ENCODE measurements at places on chromosomes 7 and 10.

DNA sequence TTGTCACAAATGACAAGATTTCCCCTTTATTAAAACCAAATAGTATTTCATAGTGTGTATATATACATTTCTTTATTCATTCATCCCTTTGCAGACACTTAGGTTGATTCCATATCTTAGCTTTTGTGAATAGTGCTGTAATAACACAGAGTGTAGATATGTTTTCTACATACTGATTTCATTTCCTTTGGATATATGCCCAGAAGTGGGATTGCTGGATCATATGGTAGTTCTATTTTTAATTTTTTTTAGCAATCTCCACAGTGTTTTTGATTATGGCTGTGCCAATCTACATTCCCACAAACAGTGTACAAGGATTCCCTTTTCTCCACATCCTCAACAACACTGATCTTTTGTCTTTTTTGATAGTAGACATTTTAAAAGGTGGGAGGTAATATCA lies 46.4 kb downstream of the CSTF2T start:
- DNase-seq, result no peak

GRCh38 chr7:93203496-93203895 lies 22.8 kb downstream of the HEPACAM2 start:
- no peak for DNase-seq

DNA sequence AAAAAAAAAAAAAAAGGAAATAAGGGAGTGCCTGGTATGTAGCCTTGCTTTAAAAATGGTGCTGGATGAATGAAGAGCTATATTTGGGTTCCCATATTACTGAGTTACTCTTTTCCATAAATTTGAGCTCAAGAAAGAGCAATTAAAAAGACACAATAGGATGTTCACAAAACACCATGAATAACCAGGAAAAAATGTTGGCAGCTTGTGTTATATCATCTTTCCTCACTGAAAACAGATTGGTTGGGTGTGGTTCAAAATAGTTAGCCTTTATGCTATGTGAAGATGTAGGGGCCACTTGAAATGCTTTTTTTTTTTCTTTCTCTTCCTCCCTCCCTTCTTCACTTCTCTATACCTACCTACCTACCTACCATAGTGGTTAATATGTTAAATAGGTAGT lies 256.9 kb downstream of the STK31 start:
- no peak for DNase-seq

GRCh38 chr10:24618401-24618800 lies 105.3 kb downstream of the ARHGAP21 start:
- DNase-seq, result no peak

DNA sequence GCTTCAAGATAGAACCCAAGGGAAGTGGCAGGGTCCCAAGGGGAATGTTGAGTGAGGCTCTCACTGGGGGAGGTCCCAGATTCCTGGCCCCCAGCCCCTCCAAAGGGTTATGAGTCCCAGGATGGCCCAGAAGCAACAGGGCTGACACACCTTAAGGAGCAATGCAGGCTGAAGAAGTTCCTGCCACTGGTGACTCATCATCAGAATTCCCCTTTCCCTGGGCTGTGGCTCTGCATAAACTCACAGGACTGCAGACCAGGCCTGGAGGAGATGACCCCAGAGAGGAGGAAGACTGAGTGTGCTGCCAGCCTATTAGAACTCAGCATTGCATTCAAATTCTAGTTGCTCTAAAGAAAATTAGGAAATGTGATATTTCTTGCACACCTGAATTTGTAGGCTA lies 126.7 kb downstream of the DPP6 start:
- DNase-seq, result no peak

GRCh38 chr10:36280321-36280741 lies 638.2 kb upstream of the FZD8 start:
- no peak for DNase-seq

GRCh38 chr7:144510621-144511020 lies 107.1 kb upstream of the NOBOX start:
- no peak for DNase-seq

DNA sequence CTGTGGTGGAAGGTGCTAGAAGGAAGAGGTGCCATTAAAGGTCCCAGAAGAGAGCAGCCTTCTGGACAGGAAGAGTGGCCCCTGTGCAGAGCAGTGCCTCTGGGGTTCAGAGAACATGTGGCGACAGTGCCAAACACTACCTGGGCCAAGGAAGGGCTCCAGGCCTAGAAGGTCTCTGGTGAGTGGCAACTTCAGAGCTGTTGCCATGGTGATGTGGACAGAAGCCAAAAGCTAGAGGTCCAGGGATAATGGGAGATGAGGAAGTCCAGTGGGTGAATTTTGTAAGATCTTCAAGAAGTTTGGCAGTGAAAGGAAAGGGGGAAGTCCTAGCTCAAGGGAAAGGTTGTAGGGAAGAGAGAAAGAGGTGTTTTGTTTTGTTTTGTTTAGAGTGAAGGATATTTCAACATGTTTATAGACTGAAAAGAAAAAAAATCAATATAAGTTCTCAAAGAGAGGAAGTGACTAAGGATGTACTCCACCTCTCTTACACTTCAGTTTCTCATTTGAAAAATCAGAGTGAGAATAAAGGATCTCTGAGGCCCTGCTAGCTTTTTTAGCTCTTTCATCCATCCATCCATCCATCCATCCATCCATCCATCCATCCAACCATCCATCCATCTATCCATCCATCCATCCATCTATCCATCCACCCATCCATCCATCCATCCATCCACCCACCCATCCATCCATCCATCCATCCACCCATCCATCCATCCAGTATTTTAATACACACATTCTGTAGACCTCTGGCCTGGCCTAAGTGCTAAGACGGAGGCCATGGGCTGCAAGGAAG lies 77.1 kb upstream of the DUSP5 start:
- DNase-seq, result no peak

DNA sequence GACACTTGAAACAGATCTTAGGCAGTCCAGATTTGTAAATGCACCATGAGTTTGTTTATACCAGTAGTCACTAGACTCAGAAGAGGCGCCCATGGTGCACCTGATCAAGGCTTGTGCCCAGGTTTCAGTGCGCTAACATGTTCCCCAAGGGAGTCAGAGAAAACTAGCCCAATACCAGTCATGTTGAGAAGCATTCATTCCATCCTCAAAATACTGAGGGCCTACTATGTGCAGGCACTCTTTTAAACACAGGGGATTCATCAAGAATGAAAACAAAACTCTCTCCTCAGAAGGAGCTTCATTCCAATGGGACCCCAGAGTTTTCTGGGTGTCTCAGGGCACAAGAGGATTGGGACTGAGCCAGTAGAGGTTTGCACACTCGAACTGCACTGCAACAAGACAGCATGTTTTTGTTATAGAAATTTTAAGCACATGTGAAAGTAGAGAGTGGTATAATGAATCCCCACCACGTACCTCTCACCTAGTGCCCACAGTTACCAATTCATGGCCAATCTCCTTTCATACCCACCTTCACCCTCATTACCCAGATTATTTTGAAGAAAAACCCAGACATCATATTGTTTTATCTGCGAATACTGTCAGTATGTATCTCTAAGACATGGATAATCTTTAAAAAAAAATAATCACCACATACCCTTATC lies 55.0 kb upstream of the ARID5B start:
- no peak for DNase-seq

DNA sequence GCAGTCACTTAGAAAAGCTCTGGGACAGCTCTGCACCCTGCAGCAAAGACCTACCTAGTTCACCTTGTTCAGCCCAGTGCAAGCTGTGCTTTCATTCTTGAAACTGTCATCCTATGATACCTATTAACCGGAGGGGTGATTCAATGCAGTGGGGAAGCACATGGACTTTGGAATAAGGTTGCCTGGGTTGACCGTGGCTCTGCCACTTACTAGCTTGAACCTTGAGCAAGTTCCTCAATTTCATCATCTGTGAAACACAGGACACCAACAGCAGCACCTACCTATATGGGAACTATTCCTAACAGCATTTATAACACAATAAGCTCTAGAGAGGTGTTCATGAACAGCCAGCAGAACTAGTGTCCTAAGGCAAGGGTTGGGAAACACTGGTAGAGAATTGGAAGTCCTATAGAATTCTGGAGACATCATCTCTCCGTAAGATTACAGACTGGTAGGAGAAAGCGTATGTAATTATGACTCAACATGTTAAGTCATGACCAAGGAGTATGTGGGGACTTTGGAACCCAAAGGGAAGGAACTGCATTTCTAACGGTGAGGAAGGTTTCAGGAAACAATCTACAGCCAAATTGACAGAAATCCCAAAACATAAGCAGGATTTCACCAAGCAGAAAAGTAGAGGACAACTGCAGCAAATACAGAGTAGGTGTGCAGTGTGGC lies 270.0 kb downstream of the USP6NL start:
- no peak for DNase-seq

DNA sequence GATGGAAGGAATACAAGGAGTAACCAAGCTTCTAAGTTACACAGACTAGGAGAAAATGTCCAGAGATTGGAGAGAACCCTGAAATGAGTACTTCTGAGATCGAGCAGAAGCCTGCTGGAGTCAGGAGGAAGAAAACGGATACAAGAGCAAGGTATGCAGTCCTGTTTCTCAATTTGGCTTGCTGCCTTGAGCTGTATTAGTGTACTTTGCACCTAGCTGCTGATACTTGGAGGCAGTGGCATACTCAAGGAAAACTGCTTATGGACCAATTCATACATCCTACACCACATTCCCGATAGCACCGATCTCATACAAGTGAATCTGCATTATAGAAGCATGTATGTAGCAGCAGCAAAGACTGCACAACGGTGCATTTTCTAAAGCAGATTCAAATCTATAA lies 14.4 kb downstream of the PIP4K2A start:
- DNase-seq, result no peak

DNA sequence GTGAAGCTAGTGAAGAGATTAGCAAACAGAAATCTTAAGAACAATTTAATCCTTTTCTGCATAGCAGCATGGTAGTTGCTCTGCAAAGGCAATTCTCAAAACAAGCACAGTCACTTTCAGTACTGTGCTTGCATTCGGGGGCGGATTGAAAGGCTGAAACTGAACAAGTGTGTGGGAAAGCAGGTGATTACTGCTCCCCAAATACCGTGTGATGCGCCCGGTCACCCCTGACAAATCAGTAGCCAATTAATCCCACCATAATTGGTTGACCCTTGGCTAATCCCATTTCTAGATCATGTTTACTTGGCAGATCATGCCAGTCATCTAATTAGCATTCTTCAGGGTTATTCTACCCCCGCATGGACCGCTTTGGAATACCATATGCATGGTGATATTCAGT lies 76.5 kb upstream of the ADRB1 start:
- DNase-seq, result no peak

GRCh38 chr7:79361214-79361613 lies 92.3 kb downstream of the MAGI2 start:
- no peak for DNase-seq

DNA sequence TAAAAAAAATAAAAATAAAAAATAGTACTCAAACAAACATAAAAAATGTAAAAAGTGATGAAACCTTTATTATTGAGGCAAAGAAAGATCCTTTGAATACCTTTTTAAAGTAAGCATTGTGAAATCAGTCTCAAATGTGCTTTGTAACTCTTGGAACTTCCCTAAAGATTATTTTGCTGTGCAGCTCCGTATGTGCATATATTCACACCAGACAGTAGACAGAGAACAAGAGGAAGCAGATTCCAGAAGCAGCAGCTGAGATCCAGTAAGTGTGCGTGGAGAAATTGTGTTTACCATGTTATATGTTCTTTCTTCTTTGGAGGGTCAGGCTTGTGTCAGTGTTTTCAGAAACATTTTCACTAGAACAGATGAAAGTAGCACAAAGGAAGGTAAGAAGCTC lies 324.9 kb downstream of the AGMO start:
- no peak for DNase-seq

GRCh38 chr10:72260239-72260975 lies 13.3 kb upstream of the DDIT4 start:
- peak; percentile 73 for DNase-seq

GRCh38 chr7:127391591-127392181 lies 822 bp downstream of the ZNF800 start:
- peak; percentile 37 for DNase-seq

DNA sequence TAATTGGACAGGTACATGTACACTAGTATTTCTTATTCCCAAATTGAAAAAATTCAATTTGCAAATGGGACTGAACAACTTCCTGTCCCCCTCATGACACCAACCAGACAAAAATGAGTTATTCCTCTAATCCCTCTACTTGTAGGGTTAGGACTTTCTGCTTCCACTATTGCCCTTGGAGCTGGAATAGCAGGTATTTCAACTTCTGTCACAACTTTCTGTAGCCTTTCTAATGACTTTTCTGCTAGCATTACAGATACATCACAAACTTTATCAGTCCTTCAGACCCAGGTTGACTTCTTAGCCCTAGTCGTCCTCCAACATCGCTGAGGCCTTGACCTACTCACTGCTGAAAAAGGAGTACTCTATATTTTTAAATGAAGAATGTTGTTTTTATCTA lies 6.4 kb downstream of the CYP3A7 start:
- no peak for DNase-seq

GRCh38 chr7:122791959-122792545 lies 89.3 kb upstream of the RNF148 start:
- DNase-seq, result no peak

DNA sequence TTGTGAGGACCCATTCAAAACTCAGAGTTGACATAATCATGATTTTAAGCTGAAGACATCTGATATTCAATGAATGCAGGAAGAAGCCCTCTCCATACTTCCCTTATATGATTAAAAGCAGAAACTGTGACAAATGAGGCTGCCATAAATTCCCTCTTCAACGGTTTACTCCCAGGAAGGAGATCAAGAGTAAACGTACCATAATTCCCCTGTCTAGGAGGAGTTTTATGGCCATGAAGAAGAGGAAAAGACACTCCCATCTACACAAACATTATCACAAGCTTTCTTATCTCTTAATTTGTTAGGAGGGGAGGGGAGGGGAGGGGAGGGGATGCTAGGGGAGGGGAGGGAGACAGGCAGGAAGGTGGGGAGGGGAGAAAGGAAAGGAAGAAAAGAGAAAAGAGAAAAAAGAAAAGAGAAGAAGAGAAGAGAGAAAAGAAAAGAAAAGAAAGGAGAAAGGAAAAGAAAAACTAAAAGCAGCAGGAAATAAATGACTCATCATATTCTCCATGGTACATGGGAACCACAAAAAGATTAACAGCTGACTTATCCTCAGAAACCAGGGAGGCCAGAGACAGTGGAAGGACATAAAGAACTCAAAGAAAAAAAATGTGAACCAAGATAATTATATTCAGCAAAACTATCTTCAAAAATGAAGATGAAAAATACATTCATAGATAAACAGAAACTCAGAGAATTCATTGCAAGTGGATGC lies 121.6 kb downstream of the ALOX5 start:
- no peak for DNase-seq

DNA sequence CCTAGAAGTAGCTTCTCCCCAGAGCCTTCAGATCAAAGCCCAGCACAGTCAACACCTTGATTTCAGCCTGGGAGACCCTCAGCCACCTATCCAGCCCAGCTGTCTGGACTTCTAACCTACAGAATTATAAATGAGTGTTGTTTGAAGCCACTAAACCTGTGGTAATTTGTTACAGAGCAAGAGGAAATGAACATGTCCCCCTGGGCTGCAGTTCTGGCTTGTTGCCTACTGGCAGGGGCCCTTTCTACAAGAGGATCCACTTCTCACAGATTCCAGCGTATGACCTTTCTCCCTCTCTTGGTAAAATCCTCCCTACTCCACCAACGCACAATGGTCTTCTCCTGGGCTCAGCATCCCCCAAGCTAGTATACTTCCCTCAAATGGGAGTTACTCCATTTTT lies 46.4 kb upstream of the ECHDC3 start:
- DNase-seq, result no peak

GRCh38 chr10:77163670-77164348 lies 473.8 kb downstream of the KCNMA1 start:
- no peak for DNase-seq

Measured in CD8-positive, alpha-beta memory T cell (primary cell).